Stimulated activated CD4-positive, alpha-beta T cell treated with anti-CD3 and anti-CD28 coated beads, Interleukin-2, amount 100 ng/mL, for 4 hours (primary cell): ENCODE measurements at places on chromosomes 1 and 21.

- peak; percentile 71 for DNase-seq
These were observed 44.6 kb downstream of the RASSF5 start for GRCh38 chr1:206551986-206552326.

GRCh38 chr1:43275826-43276620 is 6.2 kb downstream of the TMEM125 start:
- DNase-seq: no peak

DNA sequence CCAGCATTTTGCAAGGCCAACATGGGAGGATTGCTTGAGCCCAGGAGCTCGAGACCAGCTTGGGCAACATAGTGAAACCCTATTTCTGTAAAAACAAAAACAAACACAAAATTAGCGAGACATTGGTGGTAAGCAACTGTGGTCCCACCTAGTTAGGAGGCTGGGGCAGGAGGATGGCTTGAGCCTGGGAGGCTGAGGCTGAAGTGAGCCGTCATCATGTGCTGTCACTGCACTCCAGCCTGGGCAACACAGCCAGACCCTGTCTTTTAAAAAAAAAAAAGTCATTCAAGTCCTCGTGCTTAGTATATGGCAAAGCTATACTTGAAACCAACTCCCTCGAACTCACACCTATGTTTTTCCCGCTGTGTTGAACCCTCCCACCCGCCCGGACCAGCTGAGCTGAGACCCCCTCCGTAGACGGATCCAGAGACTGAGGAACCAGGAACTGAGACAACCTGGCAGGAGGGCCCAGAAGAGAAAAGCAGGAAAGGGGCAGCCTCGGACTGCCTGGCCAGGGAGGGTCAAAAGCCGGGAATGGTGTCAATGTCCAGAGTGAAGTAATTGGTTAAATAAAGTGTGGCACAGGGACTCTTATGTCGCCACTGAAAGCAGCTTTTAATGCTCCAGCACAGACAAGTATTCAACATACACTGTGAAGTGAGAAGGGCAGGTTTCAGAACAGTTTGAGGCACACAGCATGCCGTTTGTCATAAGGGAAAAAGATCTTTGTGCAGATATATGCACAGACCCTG is 32.8 kb upstream of the CASZ1 start:
- no peak for DNase-seq

DNA sequence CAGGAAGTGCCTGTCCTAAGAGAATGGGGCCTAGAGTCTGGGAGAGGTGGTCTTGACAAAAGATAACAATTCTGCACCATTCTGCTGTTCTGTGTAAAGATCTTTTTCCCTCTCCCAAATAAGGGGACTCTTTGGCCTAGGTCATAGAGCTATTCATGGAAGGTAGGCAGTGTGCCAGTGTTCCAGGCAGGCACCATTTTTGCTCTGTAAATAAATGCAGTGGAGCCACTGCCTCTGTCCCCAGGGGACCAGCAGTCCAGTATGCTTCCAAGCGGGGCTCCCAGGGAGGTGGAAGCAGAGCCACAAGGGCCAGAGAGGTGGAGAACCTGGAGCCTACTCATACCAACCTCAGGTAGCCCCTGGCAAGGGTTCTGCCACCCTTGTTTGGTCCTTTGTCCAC is 25.9 kb downstream of the KCNA2 start:
- no peak for DNase-seq

DNA sequence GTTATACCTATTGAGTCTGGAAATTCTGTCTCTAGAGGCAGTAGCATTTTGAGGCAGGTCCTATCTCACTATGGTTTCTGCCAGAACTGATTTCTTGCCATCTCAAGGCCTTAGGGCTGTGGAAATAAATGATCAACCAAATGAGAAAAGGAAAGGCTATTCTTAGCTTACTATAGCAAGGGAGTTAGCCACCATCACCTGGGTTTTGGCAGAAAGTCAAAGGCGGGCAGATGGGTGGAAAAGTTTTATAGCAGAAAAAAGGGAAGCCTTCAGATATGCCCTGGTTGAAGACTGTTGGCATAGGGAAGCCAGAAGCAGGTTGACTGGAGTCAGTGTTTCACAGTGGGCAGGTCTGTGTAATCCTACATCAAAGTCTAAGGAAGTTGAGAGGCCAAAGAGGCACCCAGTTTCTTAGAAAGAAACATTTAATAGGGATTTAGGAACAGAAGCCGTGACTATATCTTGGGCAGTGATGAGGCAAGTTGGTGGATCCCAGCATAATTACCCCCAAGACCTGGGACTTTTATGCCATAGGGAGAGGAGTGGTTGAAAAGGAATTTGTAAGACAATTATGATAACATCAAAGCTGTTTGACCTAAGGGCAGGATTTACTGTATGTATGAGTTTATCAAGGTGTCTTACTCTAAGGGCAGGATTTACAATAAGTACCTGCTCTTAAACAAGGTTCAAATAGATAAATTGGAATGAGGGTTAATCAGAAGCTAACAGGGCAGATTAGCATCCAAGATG is 29.7 kb downstream of the CTH start:
- no peak for DNase-seq

DNA sequence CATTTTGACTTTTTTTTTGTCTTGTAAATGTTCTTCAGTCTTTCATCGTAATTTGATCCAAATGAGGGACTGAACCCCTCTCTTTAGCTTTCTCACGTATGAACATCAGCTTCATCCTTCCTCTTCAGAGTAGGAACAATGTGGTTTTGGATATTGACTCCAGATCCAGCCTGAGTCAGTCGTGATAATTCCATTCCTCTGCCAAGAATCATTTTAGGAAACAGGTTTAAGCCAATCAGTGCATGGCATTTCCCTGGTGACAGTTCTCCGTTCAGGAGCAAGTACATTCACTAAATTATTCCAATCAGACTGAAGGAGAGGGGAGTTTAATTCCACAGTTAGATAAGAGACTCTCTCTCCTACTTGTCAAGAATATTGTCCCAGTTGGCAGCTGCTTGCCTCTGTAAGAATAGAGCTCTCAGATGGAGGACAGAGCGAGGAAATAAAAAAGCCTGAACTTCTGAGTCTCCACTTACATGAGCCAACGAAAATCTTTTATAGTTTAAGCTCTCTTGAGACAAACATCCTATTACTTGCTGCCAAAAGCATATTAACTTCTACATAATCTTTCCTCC is 18.6 kb downstream of the RHOU start:
- DNase-seq: no peak

GRCh38 chr1:53554592-53555305 is 95.5 kb downstream of the DMRTB1 start:
- DNase-seq: no peak

DNA sequence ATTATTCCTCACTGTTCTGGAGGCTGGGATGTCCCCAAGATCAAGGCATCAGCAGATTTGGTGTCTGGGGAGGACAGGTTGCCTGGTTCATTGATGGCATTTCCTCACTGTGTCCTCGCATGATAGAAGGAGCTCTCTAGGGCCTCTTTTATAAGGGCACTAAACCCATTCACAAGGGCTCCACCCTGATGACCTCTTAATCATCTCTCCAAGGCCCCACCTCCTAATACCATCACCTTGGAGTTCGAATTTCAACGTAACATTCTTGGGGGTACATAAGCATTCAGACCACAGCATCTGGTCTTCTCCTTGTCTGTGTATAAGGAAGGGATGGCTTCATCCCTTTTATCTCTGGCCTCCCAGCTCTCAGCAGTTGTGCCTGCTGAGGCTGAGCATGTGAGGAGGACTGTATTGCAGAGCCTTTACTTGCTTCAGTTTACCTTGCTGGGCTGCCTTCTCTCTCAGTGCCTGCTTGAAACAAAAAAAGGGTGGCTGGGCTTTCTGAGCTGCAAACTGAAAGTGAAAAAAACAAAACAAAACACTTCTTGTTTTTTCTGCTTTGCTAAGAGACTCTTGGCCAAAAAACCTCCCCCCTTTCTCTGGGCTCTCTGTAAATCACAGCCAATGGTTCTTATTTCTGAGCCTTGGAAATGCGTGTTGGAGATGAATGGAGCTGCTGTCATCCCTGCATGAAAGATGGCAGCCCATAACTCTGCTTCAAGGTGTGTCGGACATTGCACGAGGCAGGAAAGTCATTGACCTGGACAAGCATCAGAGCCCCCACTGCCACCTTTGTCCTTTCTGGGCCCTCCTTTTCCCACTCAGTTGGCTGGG is 75.8 kb downstream of the RHOU start:
- DNase-seq: no peak

GRCh38 chr1:20903437-20903836 is 116.3 kb upstream of the HP1BP3 start:
- DNase-seq: no peak

DNA sequence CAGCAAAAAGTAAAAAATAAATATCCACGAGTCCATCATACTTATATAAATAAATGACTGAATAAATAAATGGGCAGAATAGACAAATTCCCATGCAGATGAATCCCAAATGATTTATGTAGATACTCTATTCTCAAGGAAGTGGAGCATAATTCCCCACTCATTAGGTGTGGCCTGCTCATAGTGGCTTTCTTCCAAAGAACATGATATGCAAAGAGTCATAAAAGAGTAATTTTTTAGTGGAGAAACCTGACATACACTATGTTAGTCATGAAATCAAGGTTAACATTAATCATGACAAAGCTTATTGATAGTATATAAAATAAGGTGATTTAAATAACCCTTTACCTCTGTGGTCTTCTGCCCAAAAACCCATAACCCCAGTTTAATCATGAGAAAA is 298.9 kb downstream of the DPYD start:
- DNase-seq: no peak

GRCh38 chr1:190759807-190760206 is 282.1 kb upstream of the BRINP3 start:
- no peak for DNase-seq

DNA sequence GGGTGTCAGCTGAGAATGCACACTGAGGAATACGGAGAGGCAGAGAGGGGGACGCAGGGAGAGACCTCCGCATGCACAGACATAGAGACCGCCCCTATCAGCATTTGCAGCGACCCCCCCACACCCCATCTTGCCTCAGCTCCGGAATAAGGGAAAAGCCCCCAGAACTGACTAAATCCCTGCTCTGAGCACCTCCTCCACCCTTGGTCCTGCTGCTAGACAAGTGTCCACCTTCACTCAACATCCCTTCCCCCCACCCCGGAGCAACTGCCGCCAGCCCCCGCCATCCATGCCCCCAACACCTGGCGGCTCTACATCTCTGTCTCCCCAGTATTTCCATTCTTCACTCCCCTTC is 769 bp downstream of the SV2A start:
- no peak for DNase-seq

DNA sequence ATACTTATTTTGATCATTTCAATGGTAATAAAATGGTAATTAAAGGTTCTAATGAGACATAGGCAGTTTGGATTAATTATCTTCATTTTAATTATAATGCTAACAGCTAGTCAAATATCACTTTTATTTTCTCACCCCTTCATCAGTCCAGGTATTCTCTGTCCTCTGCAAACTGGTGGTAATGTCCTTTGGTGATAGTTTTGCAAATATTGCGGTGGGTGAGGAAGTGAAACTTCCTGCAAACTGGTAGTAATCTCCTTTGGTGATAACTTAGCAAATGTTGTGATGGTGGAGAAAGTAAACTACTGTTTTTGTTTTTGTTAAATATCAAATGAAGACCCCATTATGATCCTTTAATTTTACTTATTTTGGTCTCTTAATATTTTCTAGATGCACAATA is 209.0 kb downstream of the AMY1C start:
- DNase-seq: no peak

GRCh38 chr1:153343040-153343681 is 5.5 kb downstream of the PGLYRP4 start:
- no peak for DNase-seq

DNA sequence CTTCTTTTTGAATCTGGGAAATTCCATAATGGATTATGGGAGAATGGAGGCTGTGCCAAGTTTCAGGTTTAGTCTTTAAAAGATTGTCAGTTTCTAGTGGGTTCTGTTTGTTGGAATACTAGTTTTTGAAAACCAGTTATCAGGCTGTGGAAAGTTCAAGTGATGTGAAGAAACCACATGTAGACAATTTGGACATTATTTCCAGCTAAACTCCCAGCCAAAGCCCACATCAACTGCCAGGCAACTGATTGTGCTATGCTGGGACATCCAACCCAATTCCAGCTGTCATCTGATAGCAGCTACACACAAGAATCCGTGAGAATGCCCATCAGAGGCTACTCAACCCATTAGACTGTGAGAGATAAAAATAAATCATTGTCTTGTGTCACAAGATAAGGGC is 546.1 kb upstream of the ADAMTS5 start:
- DNase-seq: no peak

GRCh38 chr1:217010253-217010652 is 287.0 kb upstream of the ESRRG start:
- no peak for DNase-seq

DNA sequence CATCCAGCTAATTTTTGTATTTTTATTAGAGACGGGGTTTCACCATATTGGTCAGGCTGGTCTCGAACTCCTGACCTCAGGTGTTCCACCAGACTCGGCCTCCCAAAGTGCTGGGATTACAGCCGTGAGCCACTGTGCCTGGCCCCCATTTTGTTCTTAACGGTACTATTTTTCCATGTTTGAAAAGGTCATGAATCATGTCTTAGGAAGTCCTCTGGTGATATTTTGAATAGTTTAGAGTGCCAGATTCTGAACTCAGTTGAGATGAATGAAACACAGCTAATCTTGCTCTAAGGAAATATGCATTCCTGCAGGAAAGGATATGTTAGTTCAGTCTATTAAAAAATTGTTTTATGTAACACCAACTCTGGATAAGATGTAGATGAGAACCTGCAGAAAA is 62.6 kb upstream of the ATP2B4 start:
- no peak for DNase-seq
